Panc1 (cell line): ENCODE measurements at places on chromosomes 2 and 18. TPM values are rescaled to one million over a fixed set of nuclear protein-coding genes. Genes with fewer than 3 reads are reported as not detected.

HAAO gene
- 0.74 TPM for total RNA-seq

CYTIP gene
- total RNA-seq: 0.57 TPM

VIT gene
- total RNA-seq: 0.77 TPM

MEIS1 gene
- total RNA-seq: 2.0 TPM

DLGAP1 gene
- total RNA-seq: 1.8 TPM

CHRNG gene
- total RNA-seq: not detected

SPATA3 gene
- not detected for total RNA-seq

SNTG2 gene
- not detected for total RNA-seq

KIF1A gene
- total RNA-seq: 132 TPM

SP5 gene
- total RNA-seq: 0.64 TPM

MYO7B gene
- total RNA-seq: 0.15 TPM

QPCT gene
- total RNA-seq: 2.3 TPM

GAREM2 gene
- 12.4 TPM for total RNA-seq

LCT gene
- not detected for total RNA-seq

B4GALT6 gene
- total RNA-seq: 36.3 TPM

SRD5A2 gene
- not detected for total RNA-seq

ATF2 gene
- 61.8 TPM for total RNA-seq

NCKAP5 gene
- 0.10 TPM for total RNA-seq

GPR55 gene
- 0.08 TPM for total RNA-seq

RAB6D gene
- not detected for total RNA-seq

LBX2 gene
- 9.6 TPM for total RNA-seq

KLHL14 gene
- total RNA-seq: 6.7 TPM

UGT1A8 gene
- 0.15 TPM for total RNA-seq

C1QL2 gene
- not detected for total RNA-seq

TMEM163 gene
- total RNA-seq: not detected

RBM44 gene
- 0.90 TPM for total RNA-seq

GTF2A1L gene
- not detected for total RNA-seq

SGPP2 gene
- 0.05 TPM for total RNA-seq
